ENCODE measurements at places on chromosomes 3 and 15.

GRCh38 chr3:72320955-72321303 is 527.3 kb downstream of the SHQ1 start:
- no peak for DNase-seq

DNA sequence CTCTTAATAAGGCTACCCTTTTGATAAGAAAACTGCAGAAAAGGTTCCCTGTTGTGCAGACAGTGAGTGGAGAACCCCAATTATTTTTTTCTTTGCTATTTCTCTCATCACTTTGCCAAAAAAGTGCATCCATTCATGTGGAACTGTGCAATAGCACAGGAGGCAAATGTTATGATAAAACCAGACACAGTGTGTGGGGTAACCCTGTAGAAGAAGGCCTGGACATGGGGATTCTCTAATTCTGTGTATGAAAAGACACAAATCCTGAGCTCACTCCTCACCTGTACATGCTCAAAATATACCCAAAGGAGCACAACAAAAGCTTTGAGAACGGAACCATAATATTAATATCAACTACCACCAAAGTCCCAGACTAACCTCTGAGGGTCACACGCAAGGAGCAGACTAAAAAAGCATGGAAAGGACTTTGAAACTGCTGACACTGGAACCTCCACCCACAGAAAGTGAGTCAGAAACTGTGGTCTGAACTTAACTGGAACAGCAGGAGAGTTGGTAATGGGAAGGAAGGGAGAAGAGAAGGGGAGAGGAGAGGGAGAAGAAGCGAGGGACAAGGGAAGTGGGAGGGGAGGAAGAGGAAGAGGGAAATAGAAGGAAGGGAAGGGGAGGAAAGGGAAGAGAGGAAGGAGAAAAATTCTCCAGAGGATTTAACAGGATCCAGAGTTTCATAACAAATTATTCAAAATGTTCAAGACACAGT is 299.9 kb downstream of the TBC1D5 start:
- DNase-seq = peak; percentile 5

DNA sequence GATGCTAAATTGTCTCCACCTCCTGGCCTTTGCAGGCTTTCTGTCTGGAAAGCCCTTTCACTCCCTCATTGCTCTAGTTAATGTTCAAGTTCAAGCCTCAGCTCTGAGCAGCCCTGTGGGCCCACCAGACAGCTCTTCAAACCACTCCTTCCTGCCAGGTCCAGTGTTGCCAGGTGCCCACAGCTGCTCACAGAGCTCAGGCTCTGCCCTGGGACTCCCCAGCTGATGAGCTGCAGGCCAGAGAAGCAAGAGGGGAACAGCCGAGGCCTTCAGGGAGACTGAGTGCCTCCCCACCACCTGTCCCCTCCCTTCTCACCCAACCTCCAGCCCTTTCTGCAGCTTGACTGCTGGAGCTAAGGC is 1.3 kb upstream of the ZBTB47 start:
- no peak for DNase-seq

DNA sequence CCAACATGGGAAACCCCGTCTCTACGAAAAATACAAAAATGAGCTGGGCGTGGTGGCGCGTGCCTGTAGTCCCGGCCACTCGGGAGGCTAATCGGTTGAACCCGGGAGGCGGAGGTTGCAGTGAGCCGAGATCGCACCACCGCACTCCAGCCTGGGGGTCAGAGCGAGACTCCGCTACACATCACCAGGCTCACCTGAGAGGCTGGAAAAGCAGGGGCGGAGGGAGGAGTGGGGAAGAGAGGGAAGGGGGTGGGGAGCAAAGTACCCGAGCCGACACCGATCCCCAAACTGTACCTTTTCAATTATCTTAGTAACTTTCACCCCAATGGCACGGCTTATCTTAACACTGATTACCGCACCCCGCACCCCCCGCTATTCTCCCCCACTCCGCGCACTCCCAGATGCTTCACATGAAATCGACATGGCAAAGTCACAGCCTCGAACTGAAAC is 46.4 kb upstream of the SYNM start:
- DNase-seq = no peak

- DNase-seq = no peak
Measured at GRCh38 chr3:59751606-59752005, 701.8 kb upstream of the CFAP20DC start.

DNA sequence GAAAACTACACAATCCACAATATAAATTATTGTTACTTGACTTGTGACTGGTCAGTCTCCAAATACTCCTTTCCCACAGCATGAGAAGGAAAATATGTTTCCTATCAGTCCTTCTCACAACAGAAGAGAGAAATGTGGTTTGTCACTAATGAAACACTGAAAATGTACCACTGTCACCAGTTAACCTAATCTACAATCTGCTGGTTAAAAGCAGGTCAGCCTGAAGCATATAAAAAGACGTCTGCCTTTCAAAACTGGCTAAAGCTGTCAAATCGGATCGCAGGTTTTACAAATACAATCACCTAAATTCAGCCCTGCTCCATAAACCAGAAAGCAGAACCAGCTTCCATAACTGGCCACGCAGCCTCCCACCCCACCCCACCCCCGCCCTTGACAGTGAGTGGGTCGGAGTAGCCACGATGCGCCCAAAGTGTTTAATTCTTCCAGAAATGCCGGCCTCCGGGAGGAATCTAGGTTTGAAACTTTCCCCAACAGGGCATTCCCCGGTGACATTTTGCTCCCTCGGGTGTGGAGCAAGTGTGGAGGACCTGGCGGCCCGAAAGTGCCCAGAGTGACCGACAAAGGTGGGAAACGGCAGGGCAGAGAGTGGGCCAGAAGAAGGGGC is 682 bp downstream of the ETFA start:
- peak; percentile 18 for DNase-seq

GRCh38 chr15:38873158-38873557 is 308.5 kb upstream of the RASGRP1 start:
- peak; percentile 39 for DNase-seq

DNA sequence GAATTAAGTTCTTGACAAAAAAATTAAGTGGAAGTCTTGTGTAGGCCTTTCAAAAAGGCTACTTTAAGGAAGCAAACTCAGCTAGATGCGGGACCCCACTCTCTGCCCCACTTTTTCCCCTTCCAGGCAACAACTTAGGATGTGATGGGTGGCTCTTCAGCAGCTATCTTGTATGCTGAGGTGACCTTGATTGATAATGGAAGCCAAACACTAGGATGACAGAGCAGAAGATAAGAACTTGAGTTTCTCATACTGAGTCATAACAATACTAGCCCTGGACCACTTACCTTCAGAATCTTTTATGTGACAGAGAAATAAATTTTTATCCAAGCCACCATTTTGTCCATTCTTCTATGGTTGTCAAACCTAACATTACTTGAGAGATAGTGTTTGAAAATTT is 16.1 kb downstream of the PDCD10 start:
- DNase-seq = no peak

- DNase-seq = no peak
Measured at GRCh38 chr15:70627734-70628548, 135.4 kb downstream of the UACA start.

- DNase-seq = peak; percentile 38
Measured at GRCh38 chr3:191502583-191502982, 41.6 kb downstream of the PYDC2 start.

- DNase-seq = no peak
Measured at GRCh38 chr3:27176256-27176655, 192.9 kb downstream of the NEK10 start.

GRCh38 chr3:65807225-65807624 is 231.5 kb downstream of the MAGI1 start:
- DNase-seq = no peak

DNA sequence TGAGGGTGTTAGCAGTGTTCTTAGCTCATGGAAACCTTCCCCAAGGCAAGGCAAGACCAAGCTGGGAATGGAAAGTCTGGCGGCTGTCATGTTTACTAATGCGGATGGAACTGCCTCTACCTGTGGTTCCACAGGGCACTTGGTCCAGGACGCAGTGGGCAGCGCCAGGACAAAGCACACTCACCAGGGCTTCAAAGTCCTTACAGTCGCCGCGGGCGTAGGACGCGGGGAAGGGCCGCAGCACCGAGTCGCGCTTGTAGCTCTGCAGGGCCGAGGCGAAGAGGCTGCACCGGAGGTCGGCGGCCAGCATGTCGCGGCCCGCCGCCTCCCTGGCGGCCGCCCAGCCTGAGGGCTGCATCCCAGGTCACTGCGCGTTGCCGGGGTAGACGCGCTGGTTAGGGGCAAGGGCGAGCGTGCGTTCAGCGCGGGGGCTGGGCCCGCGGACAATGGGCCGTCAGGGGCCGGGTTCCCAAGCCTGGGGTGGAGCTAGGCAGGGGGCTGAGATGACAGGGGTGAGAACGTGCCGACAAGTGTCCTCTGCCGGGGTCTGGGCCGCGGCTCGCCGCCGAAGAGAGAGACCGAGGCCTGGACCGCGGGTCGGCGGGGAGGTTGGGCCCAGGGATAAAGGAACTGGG is 497 bp downstream of the PARP16 start:
- DNase-seq = peak; percentile 21

DNA sequence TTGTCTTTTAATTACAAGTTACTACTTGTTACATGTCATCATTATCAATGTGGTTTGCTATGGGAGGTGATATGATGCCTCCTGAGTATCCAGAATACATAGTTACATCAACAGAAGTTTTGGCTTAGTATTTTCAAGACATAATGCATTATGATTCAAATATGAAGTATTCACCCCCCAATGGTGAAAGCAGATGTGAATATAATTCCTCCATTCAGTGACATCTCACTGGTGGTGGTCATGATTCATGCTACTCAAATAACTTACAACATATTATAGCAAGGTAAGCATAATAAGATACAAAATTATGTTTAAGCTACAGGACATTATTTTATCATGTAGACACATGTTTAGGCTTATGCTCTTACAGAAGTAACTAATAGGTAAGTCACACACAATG is 34.9 kb upstream of the TTBK2 start:
- peak; percentile 94 for DNase-seq

- no peak for DNase-seq
Measured at GRCh38 chr15:55202206-55202605, 5.5 kb upstream of the RSL24D1 start.

DNA sequence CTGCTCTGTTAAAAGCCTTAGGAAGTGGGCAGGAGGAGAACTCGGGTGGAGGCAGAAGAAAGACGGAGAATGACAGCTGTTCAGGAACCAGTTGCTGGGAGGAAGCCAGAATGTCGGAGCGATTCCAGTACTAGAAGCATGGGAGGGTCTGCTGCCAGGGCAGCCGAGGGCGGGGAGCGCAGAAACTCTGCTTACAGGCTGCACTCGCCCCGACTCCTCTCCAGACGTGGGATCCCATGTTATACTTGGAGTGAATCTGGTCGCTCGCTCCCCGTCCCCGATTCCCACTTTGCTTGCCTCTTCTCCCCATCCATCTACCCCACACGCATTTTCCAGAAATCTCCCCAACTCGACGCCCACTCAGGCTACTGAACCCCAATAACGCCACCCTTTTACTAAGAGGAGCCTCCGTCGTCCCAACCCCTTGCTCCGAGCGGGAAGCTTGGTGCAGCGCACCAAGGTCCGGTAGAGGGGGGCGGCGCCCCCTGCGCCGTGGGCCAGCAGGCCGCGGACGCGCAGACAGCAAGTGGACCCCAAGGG is 665 bp downstream of the GATM start:
- DNase-seq = no peak

DNA sequence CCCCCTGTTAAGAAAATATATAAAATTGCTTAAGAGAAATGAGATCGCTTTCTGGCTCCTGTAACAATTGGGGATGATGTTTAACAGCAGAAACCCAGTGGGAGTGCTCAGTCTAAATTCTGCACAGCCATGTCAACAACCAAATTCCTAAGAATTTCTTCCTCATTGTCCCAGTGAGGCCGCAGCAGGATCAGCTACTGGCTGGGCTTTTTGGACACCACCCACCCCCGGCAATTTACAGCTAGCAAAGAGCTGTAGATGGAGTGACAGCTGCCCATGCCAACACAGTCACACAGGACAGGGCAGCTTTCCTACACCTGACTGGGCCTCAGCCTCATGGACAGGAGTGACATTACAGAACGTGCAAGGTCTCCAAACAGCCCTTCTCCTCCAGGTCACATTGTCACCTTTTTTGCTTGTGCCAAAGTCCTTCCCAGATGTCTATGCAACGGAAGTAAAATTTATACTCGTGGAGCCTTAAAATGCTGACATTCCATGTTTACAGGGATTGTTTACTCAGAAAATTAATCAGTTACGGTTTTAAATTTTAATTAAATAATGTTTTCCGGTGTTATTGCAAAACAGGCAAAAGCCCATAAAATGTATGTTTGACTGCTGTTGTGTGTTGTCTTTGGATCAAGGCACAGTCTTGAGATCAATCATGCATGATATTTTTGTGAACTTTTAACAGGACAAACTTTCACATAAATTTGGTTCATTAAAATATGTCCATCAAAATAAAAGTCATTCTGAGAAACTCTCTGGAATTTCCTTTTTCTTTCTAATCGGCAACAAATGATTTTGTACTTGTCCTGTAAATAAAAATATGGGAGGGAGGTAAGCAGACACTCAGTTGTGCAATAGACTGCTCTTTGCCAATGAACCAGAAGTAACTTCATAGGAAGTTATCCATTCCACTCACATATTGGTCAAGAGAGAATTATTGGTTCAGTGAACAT is 943.2 kb downstream of the MCTP2 start:
- DNase-seq = peak; percentile 20

GRCh38 chr15:78930577-78931388 is 14.1 kb downstream of the CTSH start:
- DNase-seq = peak; percentile 99

- no peak for DNase-seq
Measured at GRCh38 chr15:101103598-101103997, 148.2 kb downstream of the CHSY1 start.

DNA sequence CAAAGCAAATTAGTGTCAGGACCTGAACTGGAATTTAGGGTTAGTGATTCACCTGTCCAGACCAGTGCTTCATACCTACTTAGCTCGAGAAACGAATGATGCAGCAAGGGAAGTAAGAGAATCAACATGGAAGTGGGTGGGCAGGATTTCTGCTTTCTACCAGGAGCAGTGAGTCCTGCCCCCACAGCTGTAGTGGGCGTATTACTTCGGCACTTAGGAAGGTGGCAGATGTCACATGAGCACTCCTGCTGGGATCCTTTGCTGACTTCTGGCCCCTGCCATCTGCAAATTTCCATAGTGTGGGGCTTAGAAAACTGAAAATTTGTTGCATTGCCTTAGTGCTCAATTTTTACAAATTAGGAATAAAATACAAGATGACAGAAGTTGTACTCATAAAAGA is 31.2 kb downstream of the RYR3 start:
- no peak for DNase-seq

GRCh38 chr3:99373846-99374210 is 264.6 kb upstream of the COL8A1 start:
- no peak for DNase-seq

DNA sequence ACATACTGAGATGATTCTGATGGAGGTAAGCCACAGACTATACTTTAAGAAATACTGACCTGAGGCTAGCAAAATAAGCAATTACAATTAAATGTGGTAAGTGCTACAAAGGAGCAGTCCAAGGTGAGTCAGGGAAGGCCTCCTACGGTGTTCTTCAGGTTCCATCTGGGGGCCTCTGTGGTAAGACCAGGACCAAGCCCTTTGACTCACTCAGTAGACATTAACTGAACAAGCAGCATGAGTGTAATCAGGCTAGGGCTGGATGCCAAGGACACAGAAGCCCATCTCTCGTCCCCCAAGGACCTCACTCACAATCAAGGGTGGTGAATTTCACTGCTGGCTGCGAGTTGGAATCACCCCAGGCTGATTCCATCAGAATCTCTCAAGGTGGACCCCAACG is 37.3 kb downstream of the DZIP1L start:
- peak; percentile 77 for DNase-seq

GRCh38 chr3:128311441-128311844 is 155.2 kb downstream of the DNAJB8 start:
- no peak for DNase-seq
